ENCODE measurements at places on chromosomes 5 and 9.
A peak's percentile ranks its signal among the peaks of the same experiment; 100 is the strongest.

GRCh38 chr5:54341971-54342370, 31.6 kb upstream of the ARL15 start:
- no peak overlapping the region for H3K4me3 ChIP-seq
- H3K4me1 ChIP-seq = no peaks in the 10 kb centered on the region
- no peak overlapping the region for H3K27ac ChIP-seq
- no peaks in the 10 kb centered on the region for H3K27me3 ChIP-seq
- no peaks in the 10 kb centered on the region for H3K36me3 ChIP-seq

DNA sequence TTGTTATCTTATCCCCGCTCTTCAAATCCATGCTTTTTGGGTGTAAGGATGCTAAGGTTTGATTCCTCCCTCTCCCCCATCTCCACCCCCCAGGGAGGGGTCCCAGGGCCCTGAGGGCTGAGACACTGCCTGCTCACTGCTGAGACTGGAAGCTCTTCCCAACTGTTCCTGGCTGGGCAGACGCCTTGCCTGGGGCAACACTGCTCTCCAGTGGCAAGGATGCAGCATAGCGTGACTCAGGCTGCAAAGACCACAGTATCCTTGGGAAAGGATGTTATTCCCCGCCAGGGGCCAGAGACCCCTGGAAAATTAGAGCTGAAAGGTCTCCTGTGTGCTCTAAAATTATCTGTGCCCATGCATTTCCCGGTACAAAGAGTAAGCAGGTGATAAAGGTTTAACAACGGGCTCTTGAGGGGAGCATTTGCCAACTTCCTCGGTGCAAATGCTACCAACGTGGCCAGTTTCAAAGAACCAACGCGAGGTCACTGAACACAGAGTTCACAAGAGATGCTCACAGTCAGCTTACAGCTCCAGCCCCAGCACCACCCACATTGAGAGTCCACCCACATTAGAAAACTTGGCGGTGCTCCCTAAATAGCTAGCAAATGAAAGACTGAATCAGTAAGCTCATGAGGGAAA, 271.9 kb downstream of the NSG2 start:
- DNase-seq = no peak
- H3K27me3 ChIP-seq = no peaks in the 10 kb centered on the region
- no peak overlapping the region for H3K4me3 ChIP-seq
- H3K36me3 ChIP-seq = no peaks in the 10 kb centered on the region
- H3K27ac ChIP-seq = no peak overlapping the region

- DNase-seq = no peak
- peaks cover 43% of the 10 kb centered on the region for H3K4me1 ChIP-seq
- no peak overlapping the region for H3K4me3 ChIP-seq
- H3K27me3 ChIP-seq = no peaks in the 10 kb centered on the region
- H3K27ac ChIP-seq = no peak overlapping the region
These were observed 53.6 kb downstream of the SEMA4D start for GRCh38 chr9:89444274-89444673.

GRCh38 chr9:131578731-131579504, 33.6 kb downstream of the PRRT1B start:
- peaks cover 64% of the 10 kb centered on the region for H3K36me3 ChIP-seq
- no peaks in the 10 kb centered on the region for H3K4me1 ChIP-seq
- no peaks in the 10 kb centered on the region for H3K27me3 ChIP-seq
- DNase-seq = no peak
- no peak overlapping the region for H3K27ac ChIP-seq

DNA sequence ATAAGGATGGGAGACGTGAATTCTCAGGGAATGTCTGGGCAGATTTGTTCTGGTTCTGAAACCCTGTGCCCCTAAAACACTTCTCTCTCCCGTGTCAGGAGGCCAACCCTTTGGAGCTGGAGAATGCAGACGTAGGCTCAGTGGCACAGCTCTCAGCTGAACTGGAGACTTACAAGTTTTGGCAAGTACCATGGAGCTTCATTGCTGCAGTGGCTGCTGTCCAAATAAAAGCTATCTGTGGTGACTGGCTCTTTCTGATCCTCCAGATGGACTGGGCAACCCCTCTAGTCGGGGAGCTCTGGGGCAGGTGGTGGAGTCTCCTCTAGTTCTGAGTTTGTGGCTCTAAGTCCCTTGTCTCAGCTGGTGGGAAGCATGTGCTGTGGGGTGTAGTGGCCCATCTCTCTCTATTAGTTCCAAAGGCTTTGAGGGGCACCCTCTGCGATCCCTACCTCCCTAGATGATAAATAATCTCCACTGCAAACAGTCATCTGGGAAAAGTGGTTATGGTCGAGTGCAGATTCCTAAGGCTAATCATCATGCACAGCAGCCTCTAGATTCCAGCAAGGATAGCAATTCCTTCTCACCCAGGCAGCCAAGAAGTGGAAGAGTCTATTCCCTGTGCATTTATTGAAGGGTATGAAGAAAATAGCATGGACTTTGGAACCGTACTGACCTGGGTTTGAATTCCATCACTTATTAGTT, 204.2 kb upstream of the KLF4 start:
- no peaks in the 10 kb centered on the region for H3K36me3 ChIP-seq
- H3K4me1 ChIP-seq = no peaks in the 10 kb centered on the region
- no peaks in the 10 kb centered on the region for H3K27me3 ChIP-seq
- no peak for DNase-seq
- no peak overlapping the region for H3K27ac ChIP-seq
- H3K4me3 ChIP-seq = no peak overlapping the region

GRCh38 chr5:73436535-73437100, 12.0 kb downstream of the FOXD1 start:
- no peaks in the 10 kb centered on the region for H3K36me3 ChIP-seq
- no peak overlapping the region for H3K27ac ChIP-seq
- peaks cover 23% of the 10 kb centered on the region for H3K4me1 ChIP-seq
- H3K4me3 ChIP-seq = peak overlapping the region; percentile 19

GRCh38 chr5:146528236-146528635, 12.2 kb upstream of the GPR151 start:
- H3K4me3 ChIP-seq = no peak overlapping the region
- no peaks in the 10 kb centered on the region for H3K27me3 ChIP-seq
- H3K4me1 ChIP-seq = no peaks in the 10 kb centered on the region

GRCh38 chr9:34638138-34638445, 505 bp upstream of the SIGMAR1 start:
- DNase-seq = no peak
- no peaks in the 10 kb centered on the region for H3K27me3 ChIP-seq
- H3K27ac ChIP-seq = peak overlapping the region; percentile 76
- H3K4me1 ChIP-seq = peaks cover 35% of the 10 kb centered on the region
- H3K4me3 ChIP-seq = peak overlapping the region; percentile 73

DNA sequence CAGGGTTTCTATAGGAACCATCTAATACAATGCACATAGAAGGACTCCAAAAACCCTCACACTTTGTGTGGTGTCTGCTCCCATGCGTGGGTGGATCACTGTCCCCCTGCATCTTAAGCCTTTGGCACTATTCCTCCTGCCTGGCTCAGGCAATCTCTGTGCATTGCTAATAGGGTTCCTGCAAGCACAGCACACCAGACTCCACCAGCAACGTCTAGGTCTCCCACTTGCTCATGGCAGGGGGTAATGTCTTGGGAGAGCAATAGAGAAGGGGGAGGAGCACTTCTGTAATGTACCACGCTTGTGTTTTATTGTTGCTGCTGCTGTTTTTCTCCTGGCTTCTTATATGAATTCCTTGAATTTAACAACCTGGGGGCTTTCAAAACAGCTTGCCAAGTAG, 182.6 kb upstream of the GLRA1 start:
- no peak overlapping the region for H3K4me3 ChIP-seq
- H3K4me1 ChIP-seq = no peaks in the 10 kb centered on the region
